ENCODE measurements at places on chromosomes 5 and 9.

DNA sequence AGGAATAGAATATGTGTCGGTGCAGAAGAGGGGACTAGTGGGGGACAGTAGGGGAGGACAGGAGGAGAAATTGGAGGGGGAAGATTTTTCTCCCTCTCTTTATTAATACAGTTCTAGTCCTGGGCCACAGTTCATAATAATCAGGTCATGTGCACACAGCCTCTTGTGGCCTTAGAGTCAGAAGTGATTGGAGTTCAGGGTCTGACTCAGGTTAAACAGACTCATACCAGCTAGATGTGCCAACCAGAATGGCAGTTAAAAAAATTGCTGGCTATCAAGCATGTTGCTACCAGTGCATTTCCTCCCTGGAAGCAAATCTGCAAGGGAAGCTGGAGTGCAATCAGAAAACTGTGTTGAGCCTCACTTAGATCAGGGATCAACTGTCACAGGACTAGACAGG lies 132.7 kb upstream of the MAP1B start:
- DNase-seq: no peak

DNA sequence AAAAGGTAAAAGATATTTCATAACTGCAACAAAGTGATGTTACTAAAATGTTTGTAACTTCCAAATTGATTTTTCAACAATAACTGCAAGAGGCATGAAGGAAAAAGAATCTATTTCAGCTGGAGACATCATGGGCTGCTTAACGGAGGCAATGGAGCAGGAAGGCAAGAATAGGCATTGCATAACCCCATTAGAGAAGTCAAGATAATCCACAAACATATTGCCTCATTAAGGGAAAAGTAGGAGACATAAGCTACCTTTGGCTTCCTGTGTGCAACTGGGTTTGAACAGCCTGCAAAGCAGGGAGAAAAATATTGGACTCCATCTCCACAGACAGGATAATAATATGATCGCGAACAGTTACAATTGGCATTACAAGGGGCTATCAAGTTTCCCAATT lies 46.7 kb downstream of the SLCO4C1 start:
- no peak for DNase-seq

- DNase-seq: no peak
Observed at GRCh38 chr5:100861148-100861547, 41.9 kb downstream of the ST8SIA4 start.

DNA sequence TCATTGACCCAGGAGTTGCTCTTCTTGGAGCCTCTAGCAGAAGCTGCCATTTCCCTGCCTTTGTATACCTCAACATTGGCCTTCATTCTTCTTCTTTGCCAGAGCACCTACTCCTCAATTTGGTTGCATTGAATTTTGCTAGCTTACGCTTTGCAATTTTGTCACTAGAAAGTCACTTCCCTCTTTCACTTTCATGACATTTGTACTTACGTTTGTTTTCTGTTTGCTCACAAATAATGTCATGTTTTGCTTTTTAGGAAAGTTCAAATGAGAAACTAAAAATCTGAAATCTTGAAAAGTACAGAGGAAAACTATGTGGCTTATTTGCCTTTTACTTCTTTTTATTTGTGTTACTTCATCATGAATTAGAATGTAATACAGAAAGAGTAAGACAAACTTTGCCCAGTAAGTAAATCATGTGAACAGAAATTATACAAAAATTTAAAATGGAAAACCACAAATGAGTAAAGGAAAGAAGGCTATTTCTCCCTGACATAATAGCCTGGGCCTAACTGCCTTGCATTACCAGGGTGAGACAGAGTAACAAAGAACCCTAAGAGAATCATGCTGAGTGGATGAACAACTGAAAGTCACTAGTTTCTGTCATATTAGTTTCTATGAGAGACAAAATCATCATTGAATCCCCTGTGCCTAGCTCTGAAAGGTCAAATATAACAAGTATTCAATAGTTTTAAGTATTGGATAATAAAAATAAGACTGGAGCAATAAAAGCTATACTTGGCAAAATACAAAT lies 7.4 kb upstream of the IFNA1 start:
- no peak for DNase-seq

DNA sequence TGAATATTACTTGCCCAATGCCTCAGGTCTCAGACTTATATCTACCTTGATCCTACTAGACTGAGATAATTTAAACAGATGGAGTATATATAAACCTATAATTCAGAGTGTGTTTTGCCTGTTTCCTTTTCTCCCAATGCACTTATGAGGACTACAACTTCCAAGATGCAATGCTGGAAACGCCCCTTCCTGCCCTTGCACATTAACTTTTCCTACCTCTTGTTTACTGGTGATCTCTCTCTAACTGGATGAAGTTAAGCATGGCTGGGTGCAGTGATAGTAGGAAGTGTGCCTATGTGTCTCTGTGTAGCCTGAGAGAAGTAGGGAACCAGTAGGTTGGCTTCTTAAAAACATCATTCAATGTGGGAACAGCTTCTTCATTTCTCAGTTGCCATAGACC lies 115.2 kb downstream of the SVEP1 start:
- DNase-seq: no peak

GRCh38 chr5:124678468-124678867 lies 68.0 kb downstream of the ZNF608 start:
- no peak for DNase-seq

DNA sequence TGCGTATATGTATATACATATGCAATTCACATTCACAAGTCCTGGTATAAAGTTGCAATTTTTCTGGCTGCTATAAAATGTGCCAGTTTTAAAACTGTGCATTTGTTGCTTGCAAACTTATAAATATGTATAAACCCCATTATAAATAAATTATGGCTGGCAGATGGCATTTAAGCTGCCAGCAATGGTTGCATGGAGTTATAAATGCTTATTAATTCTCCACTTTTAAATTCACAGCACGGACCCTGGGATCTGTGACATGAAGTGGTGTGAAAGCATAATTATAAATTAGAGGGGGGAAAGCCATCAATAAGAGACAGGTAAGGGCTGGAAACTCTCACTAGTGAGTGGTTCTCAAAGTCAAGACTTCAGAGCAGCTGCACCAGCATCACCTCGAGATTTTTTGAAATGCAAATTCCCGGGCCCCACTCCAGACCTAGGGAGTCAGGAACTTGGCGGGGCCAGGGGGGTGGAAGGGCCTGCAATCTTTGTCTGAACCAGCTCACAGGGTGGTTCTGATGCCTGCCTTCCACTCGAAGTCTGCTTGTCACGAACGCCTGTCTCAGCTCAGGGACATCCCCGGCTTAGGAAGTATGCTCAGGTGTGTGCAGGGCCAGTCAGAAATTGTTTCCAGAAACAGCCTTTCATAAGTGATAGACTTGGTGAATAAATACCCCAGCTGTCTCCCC lies 16.9 kb downstream of the S1PR3 start:
- no peak for DNase-seq

GRCh38 chr5:35135239-35135700 lies 87.5 kb upstream of the AGXT2 start:
- no peak for DNase-seq

DNA sequence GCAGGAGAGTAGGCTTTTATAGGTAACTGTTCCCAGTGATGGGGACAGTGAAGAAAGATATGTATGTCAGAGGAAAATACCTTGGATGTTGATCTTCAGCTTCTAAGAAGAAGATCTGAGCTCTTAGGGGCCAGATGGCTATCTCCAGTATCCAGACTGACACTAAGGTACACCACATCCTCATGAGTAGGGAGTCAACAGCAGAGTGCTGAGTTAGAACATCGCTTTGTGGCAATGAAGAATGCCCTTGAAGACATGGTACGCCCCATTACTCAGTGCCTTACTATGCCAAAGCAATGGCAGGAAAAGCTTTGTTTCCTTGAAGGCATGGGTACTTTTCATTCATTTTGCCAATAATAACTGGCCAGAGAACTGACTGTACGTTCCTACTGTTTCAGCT lies 263.7 kb downstream of the CEMIP2 start:
- DNase-seq: no peak

- DNase-seq: no peak
Observed at GRCh38 chr9:114034196-114034595, 43.9 kb downstream of the AMBP start.

DNA sequence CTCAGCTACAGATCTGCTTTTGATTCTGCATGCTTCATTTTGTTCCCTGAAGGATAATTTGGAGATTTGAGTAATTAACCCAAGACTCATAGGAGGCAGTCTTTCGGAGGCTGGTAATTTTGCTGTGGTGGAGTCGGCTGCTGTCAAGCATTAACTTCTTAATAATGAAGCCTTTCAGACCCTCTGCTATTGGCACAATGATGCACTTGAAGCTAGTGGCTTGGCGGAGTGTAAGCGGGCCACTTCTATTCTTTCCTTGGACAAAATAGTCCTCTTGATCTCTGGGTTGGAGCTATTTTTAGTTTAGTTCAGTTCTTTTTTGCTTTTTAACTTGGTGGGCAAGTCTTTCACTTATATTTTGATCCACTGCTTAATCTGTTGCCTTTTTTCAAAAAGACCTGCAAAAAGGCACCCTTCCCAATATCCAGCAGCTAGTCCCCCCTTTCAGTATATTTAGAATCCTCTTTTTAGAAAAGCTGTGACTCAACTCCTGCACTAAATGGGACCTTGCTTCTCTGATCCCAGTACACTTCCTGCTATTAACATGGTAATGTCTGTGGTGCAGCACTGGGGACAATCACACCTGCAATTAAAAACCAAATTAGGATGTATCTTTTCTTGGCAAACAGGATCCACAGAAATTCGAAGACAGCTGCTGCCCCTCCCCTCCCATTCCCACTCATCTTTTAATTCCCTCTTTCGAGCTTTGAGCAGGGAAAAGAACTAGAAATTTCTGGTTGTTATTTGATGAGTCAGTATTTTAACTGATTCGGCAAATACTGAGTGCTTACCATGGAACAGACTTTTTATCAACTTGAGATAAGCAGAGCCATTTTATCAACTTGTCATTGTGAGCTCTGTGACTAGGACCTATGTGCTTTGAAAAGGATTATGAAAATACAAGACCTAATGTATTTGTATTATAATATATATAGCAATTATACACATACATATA lies 169.4 kb upstream of the ANKRD55 start:
- no peak for DNase-seq

DNA sequence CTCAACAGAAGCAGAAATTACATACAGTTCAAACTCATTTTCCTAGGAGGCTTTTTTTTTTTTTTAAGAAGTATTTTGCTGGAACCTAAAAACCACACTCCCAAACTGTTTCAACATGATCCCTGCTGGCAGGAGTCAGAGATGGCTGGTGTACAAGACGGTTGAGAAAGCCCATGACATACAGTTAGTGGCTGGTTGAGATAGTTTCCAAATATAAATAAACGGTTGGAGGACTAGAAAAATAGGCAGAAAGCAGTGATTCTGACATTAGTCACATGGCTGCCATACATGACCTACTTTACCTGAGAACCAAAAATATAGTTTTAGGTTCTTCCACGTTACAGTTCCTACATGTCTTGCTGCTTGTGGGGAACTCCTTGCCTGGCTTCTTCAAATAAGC lies 31.7 kb upstream of the BASP1 start:
- DNase-seq: no peak

GRCh38 chr5:128252756-128253155 lies 169.2 kb downstream of the SLC12A2 start:
- no peak for DNase-seq

GRCh38 chr9:22138956-22139660 lies 130.0 kb upstream of the CDKN2B start:
- DNase-seq: no peak

DNA sequence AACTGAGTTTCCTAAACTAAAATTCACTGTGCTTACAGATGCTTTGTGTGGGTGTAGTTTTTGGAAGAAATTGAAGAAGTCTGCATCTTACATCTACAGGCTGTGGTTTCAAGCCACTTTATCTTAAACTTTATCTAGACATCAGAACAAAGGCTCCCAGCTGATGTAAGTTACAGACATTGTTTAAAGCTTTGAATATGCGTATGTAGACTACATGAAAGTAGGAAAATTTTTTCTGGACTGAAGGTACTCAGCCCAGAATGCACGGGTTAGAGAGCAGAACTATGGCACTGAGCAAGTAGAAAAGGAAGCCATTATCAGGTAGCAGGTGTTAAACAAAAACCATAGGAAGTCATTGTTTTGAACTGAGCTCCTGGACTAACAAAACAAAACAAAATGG lies 185.4 kb downstream of the TTC39B start:
- no peak for DNase-seq

GRCh38 chr9:106218427-106218826 lies 524.1 kb downstream of the TMEM38B start:
- DNase-seq: no peak

GRCh38 chr5:157473383-157474320 lies 13.6 kb downstream of the NIPAL4 start:
- no peak for DNase-seq

DNA sequence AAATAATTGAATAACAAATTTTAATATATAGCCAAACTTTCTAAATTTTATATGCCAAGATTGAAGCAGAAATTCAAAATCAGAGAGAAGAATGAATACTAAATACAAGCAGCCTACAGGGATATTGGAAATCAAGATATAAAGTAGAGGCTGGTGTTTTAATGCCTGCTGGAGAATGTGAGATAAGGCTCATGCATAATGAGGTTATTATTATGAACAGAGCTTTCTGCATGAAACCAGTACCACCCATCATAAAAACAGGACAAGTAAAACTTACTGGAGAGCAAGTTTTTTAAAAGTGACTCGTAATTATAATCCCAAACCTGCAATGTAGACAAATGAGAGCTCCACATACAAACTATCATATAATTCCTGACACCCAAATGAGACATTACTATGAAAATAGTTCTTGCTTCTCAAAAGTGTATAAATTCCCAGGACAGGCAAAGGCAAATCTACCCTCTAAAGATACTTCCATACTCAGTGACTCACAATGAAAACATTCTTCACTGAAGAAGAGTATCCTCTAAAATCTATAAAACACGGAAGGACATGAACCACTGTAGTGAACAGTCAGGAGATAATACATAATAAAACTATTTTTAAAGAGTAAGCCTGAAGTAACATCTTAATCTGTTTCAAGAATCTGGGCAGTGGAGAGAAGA lies 532.0 kb upstream of the GRAMD2B start:
- no peak for DNase-seq

DNA sequence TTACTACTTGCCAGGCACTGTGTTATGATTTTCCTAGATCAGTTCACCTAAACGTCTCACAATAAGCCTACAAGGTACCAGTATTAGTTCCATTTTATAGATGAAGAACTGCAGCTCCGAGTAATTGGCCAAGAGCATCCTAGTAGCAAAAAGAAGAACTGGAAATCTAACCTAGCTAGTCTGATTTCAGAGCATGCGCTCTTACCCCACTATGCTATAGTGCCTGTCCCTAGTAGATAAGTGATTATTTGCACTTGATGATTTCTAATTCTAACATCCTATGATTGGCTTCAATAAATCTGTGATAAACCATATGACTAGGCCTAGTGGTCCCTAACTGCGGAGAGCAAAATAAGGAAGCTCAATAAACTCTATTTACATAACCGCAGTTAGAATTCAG lies 7.1 kb upstream of the PLAC8L1 start:
- no peak for DNase-seq

GRCh38 chr5:64874753-64875152 lies 106.0 kb downstream of the CWC27 start:
- DNase-seq: no peak

DNA sequence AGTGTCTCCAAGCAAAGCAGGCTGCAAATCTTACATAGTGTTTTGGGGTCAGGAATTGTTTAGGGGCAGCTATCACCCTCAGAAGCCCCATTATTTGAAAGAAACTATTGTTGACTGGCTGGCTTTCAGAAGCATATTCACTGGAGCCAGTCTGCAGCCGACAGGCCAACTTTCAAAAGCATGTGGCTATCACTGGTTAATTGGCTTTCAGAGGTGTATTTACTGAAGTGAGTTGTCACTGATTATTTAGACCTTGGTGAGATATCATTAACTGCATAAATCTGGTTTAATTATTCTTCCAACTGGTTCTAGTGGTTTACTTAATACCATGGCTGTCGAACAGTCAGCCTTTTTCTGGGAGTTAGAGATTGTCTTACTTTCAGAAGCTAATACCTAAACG lies 247.0 kb downstream of the CWC27 start:
- no peak for DNase-seq
